ENCODE measurements at places on chromosomes 6 and 20. TPM values are rescaled to one million over a fixed set of nuclear protein-coding genes. Genes with fewer than 3 reads are reported as not detected.
A peak's percentile ranks its signal among the peaks of the same experiment; 100 is the strongest.

SLX4IP gene
- 6.8 TPM for total RNA-seq

GRCh38 chr20:24840121-24840713, 108.9 kb upstream of the CST7 start:
- peak; percentile 85 for DNase-seq

DNA sequence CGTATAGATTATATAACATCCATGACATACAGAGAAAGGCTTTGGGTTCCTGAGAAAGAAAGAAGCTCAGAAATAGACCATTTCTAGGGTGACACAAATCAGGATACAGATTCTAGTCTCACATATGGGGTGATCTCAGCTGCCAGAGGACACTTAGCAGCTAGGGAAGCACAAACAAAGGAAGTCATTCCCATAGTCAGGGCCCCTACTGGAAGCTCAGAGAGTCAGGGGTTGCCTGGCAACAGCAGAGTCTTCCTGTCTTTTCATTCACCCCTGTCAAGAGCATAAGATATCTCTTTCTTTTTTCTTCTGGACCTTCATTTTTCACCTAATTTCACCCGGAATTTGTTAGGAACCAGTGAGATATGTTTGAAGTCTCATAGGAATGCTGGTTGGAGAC, 81.9 kb upstream of the IYD start:
- no peak for DNase-seq

DNA sequence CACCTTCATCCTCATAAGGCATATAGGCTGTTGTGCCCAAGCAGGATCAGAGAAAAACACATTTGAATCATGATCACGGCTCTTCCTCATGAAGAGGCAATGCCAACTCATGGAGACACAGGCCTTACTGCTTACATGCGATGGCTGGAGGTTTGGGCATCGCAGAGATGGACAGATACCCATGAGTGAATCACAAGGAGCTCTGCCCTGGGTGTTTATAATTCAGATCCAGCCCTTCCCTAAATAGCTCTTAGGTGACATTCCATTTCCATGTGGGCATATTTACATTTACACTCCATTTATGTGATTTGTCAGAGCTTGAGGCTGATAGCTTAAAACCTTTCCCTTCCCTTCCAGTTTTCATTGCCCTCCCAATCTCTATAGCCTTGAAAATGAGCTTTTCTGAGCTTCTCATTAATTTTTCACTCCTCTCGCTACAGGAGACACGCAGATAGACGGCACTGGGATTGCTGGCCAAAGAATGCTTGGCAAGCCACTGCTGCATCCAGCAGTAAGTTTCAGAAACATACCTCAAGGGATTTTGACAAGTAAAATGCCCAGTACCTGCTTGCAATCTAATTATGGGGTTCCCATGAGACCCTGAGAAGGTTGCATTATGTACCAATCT, 249.1 kb downstream of the TBC1D7 start:
- DNase-seq, result no peak

DNA sequence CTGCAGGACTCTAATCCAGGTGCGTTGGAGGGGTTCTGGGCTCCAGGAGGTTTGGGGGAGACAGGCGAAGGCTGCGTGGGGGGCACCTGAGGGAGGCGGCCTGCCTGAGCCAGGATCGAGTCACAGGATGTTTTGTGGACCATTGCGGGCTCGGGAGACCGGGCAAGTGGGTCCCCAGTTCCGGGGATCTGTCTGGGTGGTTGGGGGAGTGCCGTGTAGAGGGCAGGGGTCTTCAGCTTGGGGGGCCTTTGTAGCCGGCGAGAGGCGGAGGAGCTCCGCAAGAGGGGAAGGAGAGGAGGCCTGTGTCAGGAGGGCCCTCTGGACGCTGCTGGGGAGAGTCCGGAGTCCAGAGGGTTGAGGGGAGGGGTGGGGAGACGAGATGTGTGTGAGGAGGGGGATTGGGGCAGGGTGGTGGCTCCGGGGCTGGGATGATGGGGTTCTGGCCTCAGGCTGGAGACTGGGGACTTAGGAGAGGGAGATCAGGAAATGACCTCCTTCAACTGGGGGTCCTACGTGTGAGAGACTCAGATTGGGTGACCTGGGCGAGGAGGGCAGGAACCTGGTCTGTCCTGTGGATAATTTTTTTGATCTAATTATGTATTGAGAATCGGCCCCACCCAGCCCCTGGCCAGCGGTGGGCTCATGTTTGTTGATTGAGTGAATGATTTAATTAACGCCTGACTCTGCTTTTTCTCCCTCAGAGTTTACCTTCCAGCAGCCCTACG, 505 bp downstream of the SNAI1 start:
- no peak for DNase-seq
